NCI-H1930 (cell line): ENCODE measurements at places on chromosomes 16 and 17.

GRCh38 chr17:80449930-80450576 is 26.4 kb downstream of the NPTX1 start:
- DNase-seq: no peak

DNA sequence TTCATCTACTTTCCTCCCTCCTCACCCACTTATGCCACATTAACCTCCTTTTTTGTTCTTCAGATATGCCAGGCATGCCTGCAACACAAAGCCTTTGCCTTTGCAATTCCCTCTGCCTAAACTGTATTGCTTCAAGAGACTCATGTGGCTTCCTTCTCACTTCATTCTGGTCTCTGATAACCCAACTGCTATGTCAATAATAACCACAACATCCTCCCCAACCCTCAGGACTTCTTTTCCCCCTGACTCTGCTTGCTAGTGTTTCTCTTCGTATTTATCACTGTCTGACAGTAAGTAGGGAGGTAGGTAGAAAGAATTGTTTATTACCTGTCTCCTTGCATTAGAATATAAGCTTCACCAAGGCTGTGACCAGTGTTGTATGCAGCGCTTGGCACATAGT is 22.4 kb downstream of the RBL2 start:
- no peak for DNase-seq

DNA sequence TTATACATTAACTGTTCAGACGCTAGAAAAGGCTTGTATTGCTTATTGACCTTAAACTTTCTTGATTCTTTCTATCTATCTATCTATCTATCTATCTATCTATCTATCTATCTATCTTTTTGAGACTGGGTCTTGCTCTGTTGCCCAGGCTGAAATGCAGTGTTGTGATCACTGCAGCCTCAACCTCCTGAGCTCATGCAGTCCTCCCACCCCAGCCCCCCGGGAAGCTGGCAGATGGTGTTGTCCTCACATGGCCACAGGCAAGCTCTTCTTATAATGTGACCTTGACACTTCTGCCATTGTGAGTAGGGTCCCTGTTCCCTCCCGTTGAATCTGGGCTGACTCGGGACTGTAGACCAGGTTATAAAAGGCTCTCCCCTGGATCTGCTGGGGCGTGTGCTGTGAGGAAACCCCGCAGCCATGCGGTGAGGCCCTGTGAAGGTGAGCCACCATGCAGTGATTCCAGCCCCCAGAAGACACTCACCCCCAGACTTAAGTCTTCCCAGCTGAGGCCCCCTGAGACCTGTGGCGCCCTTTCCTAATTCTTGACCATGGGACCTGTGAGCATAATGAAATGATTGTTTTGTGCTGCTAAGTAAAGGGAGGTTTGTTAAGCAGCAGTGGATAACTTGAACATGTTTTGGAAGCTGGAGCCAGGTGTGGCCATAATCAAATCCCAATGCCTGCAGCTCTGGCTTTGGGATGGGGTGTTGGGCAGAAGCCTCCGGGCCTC is 54.3 kb downstream of the RPTOR start:
- DNase-seq: no peak

DNA sequence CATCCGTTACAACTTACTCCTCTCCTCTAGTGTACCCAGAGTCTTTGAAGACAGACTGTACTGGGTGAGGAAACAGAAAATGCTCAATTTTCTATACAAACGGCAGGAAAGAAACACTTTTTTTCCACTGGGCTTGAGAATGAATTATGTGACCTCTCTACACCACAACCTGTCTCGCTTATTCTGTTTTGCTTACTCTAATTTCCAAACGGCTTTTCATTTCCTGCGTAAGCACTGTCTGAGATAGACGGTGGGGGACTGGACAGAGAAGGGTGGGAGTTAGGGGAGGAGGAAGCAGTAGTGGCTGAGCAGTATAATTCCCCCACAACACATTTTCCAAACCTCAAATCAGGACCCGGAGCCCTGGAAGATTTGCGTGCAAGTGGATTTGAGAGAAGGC is 191.4 kb upstream of the SDK2 start:
- no peak for DNase-seq

DNA sequence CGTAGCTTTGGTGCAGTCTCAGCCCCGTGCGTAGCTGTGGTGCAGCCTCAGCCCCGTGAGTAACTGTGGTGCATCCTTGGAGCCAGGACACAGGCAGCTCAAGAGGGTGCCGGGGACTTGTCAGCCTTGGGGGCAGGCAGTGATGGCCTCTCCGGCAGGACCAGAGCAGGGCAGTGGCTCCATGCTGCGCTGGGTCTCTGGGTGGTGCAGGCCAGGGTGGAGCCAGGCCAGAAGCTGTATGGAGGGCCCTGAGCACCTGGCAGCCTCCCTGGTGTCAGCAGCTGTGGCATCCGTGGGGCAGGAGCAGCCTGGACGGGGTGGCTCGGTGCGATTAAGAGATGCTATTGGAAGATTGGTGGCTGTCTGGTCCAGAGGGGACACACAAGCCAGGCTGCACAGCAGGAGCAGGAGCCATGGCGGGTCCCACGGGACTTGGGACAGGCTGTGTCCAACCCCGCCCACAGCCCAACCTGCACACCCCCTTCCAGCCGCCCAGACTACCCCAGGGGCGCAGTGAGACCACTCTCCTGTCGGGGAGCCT is 28.3 kb upstream of the CDH15 start:
- no peak for DNase-seq

DNA sequence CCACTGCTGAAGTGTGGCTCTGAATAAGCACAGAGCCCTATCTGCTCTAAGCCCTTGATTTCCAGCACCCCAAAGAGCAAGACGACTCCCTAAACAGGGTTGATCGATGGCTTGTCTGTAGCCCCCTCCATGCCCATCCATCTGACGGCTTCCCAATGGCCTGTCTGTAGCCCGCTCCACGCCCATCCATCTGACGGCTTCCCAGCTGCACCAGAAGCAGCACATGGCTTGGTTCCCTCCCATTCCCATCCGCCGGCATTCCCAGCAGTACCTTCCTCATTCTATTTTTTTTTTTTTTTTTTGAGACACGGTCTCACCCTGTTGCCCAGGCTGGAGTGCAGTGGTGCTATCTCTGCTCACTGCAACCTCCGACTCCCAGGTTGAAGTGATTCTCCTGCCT is 64.5 kb downstream of the RBFOX3 start:
- DNase-seq: no peak

DNA sequence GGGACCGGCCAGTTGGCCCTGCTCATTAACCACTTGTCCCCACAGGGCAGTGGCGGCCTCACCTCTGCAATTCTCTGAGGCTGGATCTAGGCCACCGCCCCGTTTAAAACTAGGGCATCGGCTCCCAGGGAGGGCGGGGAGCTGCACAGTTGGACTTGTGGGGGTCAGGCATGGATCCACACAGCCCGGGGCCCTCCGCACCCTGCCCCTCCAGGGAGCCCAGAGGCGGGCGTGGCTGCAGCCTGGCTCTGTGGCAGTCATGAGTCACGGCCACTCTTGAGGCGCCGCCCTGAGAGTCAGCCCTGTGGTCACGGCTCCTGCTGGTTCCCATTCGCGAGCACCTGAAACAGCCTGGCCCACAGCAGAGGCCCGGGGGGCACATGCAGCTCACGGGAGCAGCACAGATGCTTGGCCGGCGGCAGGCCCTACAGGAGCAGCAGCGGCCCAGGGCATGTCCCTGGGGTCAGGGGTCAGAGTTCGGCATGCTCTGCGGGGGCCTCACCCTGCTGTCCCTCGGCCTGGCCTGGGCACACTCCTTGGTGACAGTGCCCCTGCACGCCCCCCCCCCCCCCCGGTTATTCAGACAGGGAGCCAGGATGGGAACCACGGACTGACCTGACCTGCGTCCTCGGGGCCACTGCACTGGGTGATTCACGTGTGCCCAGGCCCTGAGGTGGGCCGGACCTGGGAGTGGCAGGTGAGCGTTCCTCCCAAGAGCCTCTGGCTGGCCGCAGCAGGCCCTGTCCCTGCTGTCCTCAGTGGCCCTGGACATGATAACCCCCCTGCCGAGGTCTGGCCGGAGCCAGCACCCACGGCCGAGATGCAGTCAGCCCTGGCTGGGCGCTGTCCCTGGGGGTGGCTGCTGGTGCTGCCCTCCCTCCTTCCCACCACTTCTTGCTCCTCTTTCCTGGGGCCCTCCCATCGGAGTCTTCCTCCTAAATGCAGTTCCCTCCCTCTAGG is 8.2 kb downstream of the CAPN15 start:
- no peak for DNase-seq

GRCh38 chr17:65565559-65565958 is 4.1 kb upstream of the AXIN2 start:
- no peak for DNase-seq

DNA sequence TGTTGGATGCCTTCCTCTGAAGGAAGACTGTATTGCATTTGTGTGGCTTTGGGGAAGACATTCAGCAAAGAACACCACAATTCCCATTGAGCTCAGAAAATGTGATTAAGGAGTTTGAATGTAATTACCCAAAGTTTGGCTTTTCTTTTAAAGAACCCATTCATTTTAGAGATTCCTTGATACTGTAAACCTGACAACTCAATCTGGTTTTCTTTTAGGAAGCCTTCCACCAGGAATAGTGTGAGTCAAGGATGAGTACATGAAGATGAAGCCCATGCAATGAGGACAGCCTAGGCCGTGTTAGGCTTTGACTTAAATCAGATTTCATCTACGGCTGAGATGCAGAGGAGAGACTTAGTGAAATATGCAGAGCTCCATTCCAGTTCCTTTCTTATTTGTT is 271.7 kb upstream of the TBX2 start:
- no peak for DNase-seq

GRCh38 chr17:34614698-34615097 is 35.3 kb downstream of the TMEM132E start:
- no peak for DNase-seq

- DNase-seq: no peak
Observed at GRCh38 chr17:44599298-44600175, 42.3 kb downstream of the FZD2 start.
